WTC11 (cell line): ENCODE measurements at places on chromosomes 5 and 9.

DNA sequence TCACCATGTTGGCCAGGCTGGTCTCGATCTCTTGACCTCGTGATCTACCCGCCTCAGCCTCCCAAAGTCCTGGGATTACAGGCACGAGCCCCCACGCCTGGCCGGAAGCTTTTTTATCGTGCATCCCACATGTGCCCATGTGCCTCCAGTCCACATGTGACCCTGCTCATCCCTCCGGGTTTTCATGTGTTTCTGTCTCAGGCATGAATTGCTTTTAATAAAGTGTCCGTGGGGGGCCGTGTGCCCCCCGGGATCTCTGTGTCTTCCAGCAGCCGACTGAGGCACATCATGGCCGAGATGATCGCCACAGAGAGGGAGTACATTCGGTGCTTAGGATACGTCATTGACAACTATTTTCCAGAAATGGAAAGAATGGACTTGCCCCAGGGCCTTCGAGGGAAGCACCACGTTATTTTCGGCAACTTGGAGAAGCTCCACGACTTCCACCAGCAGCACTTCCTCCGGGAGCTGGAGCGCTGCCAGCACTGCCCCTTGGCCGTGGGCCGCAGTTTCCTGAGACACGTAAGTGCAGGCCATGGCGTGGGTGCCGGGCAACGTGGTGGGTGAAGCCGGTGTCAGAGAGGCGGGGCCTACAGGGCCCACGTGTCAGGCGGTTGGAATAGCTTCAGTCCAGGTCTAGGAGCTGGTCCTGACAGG lies 22.1 kb upstream of the LRRC14B start:
- no peak for DNase-seq

- DNase-seq, result no peak
Measured at GRCh38 chr5:14557203-14557770, 24.3 kb upstream of the OTULINL start.

- DNase-seq, result no peak
Measured at GRCh38 chr5:32343058-32343672, 30.4 kb upstream of the MTMR12 start.

DNA sequence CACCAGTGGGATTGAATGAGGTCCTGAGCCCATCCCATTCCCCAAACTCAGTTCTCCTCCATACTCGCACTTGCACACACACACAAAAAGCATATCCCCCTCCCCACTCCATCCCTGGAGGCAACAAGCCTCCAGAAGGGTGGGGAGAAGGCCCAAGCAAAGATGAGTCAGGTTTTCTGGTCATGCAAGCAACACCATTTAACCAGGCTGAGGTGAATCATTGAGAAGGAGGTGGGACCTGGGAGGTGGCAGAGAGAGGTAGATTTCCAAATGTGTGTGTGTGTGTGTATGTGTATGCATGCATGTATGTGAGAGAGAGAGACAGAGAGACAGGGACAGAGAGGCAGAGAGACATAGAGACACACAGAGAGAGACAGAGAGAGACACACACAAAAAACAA lies 185.2 kb upstream of the TRIM32 start:
- no peak for DNase-seq

DNA sequence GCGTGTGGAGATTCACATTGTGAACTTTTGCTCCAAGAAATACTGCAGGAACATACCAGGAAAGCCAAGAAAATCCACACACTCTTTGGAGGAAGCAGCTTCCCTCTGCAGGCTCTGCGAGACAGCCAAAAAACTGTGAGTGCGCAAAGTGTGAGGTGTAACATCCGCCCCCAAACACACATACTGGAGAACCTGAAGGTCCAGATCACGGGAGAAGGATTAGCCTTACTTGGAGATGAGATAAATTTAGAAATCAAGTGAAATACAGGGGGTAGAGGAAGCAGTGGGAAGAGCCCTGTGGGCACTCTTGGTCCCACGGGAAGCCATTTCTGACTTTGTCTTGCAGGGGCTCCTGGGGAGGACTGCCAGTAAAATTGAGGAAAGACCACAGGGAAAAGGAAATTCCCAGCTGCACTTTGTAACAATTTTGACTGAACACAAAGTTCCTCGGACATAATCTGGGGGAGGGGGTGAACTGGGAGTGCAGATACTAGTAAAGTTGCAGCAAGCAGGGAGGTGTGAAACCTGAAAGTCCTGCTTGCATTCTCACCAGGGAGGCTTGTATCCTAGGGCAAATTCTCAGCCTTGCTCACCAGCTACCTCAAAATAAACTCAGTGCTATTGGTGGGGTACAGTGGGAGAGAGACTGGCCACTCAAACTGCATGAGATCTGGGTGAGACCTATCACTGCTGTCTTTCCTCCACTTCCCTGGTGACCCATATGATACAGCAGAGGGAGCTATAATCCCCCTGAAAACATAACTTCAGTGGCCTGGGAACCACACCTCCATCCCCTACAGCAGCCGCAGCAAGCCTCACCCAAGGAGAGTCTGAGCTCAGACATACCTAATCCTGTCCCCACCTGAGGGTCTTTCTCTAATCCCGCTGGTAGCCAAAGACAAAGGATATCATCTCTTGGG lies 109.1 kb downstream of the ALDH1A1 start:
- DNase-seq, result peak; percentile 34

DNA sequence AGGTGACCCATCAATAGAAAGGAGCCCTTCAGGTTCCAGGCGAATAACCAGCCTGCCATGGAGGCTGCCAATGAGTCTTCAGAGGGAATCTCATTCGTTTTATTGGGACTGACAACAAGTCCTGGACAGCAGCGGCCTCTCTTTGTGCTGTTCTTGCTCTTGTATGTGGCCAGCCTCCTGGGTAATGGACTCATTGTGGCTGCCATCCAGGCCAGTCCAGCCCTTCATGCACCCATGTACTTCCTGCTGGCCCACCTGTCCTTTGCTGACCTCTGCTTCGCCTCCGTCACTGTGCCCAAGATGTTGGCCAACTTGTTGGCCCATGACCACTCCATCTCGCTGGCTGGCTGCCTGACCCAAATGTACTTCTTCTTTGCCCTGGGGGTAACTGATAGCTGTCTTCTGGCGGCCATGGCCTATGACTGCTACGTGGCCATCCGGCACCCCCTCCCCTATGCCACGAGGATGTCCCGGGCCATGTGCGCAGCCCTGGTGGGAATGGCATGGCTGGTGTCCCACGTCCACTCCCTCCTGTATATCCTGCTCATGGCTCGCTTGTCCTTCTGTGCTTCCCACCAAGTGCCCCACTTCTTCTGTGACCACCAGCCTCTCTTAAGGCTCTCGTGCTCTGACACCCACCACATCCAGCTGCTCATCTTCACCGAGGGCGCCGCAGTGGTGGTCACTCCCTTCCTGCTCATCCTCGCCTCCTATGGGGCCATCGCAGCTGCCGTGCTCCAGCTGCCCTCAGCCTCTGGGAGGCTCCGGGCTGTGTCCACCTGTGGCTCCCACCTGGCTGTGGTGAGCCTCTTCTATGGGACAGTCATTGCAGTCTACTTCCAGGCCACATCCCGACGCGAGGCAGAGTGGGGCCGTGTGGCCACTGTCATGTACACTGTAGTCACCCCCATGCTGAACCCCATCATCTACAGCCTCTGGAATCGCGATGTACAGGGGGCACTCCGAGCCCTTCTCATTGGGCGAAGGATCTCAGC lies at the start of gene OR1K1:
OR1K1 (plus strand) TSS at position 58 of the 995 bp plus-strand sequence; CDS start at position 58, 0 bp downstream.
- no peak for DNase-seq

DNA sequence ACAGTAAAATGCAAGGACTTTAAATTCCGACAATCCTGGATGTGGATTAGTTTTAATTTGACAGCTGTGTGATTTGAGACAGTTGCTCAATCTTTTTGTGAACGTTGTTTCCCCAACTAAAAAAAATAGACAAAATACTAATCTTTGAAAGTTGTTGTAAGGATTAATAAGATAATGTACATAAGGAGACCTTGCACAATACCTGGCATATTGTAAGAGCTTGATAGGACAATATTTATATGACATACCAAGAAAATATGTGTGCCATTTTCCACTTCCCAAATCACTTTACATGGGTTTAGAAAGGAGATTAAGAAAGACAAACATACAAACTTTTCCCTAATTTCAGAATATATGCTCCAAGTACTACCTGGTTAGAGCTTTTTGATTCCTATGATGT lies 25.3 kb downstream of the ARRDC3 start:
- no peak for DNase-seq

DNA sequence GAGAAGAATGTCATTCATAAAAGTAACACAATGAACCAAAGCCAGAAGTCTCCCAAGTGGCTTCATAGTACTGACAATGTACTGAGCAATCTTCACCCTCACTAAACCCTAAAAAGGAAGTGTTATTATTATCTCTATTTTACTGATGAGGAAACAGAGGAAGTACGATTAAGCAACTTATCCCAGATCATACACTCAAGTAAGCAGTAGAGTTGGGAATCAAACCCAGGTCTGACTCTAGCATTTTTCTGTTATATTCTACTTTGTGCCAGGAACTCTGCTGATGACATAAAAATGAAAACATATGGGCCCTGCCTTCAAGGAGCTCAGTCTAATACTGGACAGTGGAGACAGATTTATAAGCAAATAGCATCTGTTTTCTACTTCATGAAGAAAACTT lies 109.2 kb downstream of the RAPGEF6 start:
- DNase-seq, result no peak

DNA sequence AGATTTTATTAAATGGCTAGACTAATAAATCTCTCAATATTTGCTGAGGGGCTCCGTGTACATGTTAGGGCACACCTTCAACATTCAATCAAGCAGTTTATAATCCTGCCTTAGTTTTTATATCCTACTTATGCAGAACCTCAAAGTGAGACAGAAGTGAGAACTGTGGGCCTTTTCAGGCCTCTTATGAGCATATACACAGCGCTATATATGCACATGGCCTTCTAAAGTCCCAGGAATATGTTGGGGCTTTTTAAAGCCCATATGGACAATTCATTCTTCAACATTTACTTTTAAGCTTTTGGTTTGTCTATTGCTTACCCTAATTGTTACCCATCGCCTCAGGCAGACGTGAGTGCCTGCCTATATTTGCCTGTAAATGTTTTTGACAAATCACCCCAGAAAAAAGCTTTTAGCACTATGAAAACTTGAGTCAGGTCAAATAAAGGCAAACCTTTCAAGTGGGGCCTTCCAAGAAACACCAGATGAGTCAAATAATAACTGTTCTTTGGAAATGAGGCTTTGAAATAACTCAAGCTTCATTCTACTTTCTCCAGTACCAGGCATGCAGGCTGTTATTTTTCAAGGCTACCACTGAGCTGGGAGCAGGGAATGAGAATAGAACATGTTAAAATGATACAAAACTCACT lies 58.2 kb downstream of the ESM1 start:
- DNase-seq, result no peak

GRCh38 chr5:9765419-9766140 lies 135.4 kb upstream of the TAS2R1 start:
- DNase-seq, result no peak

DNA sequence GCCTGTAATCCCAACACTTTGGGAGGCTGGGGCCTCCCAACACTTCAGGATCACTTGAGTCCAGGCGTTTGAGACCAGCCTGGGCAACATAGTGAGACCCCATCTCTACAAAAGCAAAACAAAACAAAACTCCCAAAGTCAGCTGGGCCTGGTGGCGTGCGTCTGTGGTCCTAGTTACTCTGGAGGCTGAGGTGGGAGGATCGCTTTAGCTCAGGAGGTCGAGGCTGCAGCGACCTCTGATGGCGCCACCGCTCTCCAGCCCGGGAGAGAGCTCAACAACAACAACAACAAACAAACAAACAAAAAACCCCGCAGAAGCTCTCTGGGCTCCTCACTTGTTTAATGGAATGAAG lies 528 bp downstream of the ACOT12 start:
- DNase-seq, result no peak

DNA sequence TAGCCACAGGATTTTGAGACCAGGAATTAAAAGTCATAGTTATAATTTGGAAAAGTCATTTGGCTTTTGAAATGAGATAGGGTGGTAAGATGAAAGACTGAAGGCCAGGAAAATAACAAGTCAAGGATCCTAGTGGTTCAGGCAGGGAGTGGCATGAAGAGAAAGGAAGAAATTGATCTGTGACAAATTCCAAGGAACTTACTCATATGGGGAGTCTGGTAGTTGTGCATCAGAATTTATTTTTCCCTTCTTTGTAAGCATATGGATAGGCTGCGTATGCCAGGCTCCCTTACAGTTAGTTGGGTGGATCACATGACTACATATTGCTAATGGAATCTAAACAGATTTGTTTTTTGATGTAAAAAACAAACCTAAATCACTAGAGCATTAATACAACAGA lies 21.0 kb downstream of the ISL1 start:
- DNase-seq, result no peak

DNA sequence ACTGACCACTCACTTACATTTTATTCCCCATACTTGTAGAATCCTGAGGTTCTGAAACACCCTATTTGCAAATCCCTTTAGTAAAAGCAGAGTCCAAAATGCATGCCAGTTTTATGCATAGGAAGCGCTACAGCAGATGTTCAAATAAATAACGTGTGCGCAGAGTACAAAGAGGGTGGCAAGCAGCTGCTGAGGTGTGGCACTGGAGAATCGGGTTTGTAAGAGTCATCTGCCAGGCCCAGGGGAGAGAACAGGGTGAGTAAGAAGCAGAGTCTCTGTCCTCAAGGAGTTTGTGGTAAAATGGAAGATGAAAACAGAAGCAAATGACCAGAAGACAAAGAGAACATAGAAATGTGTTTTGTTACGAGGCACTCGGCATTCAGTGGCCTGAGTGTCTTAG lies 288.8 kb downstream of the GLIS3 start:
- no peak for DNase-seq

DNA sequence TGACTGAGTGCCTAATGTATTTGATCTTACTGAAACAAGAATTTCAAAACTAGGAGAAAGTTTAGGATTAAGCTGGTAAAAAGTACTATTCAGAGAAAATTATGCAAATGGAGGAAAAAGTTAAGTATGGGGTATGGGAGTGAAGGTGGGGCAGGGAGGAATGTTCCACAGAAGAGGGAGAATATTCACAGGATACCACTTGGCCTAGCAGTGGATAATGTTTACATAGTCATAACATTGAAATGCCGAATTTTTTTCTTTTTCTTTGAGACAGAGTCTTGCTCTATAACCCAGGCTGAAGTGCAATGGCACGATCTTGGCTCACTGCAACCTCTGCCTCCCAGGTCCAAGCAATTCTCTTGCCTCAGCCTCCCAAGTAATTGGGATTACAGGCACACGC lies 61.2 kb upstream of the LMNB1 start:
- DNase-seq, result no peak

- no peak for DNase-seq
Measured at GRCh38 chr5:98179791-98180755, 593.4 kb upstream of the RGMB start.

GRCh38 chr9:92408747-92409478 lies 4.5 kb upstream of the OGN start:
- DNase-seq, result no peak

DNA sequence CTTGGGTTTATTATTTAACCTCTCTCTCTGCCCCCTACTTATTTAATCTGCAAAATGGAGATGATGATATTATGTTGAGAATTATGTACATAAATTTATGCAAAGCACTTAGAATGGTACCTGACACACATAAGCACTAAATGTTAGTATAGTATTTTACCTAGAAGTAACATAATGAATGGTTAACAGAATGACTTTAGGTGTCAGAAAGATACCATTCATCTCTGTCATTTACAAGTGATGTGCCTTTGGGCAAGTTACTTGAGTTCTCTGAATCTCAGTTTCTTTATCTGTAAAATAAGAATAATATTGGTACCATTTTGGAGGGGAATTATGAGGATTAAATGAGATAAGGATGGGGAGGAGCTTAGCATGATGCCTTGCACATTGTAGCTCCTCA lies 159.4 kb downstream of the PPP2R2B start:
- no peak for DNase-seq
